Activated naive CD8-positive, alpha-beta T cell treated with anti-CD3 and anti-CD28 coated beads, Interleukin-2, amount 10 ng/mL, durations not matched to agents 7 days and 5 days (primary cell): ENCODE measurements at places on chromosomes 13 and 19. TPM values are rescaled to one million over a fixed set of nuclear protein-coding genes. Genes with fewer than 3 reads are reported as not detected.

- DNase-seq = no peak
Observed at GRCh38 chr19:14821937-14822336, 13.0 kb downstream of the OR7A5 start.

- no peak for DNase-seq
Observed at GRCh38 chr19:56290104-56290503, 17.6 kb downstream of the EDDM13 start.

DNA sequence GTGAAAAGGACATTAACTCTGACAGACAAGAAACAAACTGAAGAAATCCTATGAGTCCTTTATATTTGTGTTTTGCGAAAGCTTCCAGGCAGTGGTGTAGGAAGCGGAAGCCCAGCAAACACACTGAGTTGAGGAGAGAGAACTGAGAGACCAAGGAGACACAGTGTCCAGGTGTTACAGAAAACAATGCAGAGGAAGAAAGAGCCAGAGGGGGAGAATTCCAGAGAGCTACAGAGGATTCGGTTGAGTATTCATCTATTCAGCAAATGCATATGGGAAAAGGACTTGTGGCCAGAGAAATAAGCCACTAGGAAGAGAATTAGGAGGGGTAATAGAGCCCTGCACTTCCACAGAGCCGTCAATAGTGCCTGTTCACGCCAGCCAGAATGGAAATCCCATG, 183.5 kb downstream of the LIG4 start:
- no peak for DNase-seq

- DNase-seq = no peak
Observed at GRCh38 chr13:49295244-49295643, 47.5 kb downstream of the CDADC1 start.

- no peak for DNase-seq
Observed at GRCh38 chr13:20713751-20714150, 10.3 kb downstream of the IL17D start.

GRCh38 chr19:49149652-49150105, 5.5 kb downstream of the HRC start:
- DNase-seq = no peak

DNA sequence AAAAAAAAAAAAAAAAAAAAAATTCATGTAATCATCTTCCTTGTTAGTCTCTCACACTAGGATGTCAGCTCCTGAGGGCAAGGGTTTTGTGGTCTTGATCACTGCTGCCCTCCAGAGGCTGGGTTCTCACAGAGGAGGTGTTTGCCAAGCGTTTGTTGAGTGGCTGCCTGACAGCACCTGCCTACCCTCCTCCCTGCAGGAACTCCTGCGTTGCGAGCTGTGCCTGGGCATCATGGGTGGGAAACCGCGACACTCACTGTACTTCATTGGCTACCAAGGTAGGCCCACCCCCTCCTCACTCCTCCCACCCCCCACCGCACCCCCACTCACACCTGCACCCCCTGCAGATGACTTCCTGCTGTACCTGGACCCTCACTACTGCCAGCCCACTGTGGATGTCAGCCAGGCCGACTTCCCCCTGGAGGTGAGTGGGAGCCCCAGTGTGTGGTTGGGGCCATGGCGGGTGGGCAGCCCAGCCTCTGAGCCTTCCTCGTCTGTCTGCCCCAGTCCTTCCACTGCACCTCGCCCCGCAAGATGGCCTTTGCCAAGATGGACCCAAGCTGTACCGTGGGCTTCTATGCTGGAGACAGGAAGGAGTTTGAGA, 8.1 kb downstream of the ATG4D start:
- no peak for DNase-seq

DNA sequence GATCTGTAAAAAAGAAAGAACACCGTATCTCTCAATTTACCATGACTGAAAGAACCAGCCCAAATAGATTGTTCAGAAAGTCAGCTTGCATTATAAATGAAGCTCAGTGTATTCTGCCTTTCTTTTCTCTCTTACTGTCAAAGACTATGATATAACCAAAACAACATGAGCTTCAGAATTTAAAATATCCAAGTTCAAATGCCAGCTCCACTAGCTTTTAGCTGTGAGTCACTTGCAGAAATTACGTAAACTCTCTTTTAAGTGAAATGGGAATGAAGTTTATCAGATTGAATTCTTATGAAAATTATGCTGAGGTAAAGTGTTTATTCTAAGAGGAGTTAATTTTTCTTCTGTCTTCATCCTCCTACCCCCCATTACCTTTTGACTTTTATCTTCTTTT, 20.0 kb upstream of the POSTN start:
- no peak for DNase-seq

DNA sequence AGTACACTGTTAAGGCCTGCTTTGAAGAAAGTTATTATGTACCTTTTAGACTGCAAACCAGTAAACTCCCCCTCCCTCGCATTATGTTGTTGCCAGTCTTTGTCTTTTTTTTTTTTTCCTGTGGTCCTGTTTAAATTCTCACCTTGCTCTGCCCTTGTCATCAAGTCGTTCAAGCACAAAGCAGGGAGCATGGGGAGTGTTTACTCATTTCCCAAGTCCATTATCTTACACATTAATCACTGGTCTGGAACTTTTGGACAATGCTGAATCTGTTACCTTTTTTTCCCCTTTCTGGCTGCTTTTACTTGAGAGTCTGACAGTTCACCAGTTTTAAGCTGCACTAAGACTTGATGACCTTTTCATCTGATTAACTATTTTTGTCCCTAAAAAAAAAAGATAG, 108.2 kb downstream of the DACH1 start:
- no peak for DNase-seq

GRCh38 chr19:12668932-12669269, 2.3 kb downstream of the WDR83 start:
- peak; percentile 68 for DNase-seq

DNA sequence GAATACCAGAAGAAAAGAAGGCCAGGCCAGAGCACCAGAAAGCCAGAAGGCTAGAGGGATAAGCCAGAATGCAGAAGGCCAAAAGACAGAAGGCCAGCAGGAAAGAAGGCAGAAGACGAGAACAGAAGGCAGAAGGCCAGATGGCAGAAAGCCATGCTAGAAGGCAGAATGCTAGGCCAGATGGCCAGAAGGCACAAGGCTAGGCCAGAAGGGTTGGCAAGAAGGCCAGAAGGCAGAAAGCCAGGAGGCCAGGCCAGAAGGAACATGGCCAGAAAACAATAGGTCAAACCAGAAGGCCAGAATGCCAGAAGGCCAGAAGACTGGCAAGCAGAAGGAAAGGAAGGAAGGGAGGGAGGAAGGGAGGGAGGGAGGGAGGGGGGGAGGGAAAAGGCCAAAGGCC, 188.8 kb downstream of the TUBA3C start:
- no peak for DNase-seq

DNA sequence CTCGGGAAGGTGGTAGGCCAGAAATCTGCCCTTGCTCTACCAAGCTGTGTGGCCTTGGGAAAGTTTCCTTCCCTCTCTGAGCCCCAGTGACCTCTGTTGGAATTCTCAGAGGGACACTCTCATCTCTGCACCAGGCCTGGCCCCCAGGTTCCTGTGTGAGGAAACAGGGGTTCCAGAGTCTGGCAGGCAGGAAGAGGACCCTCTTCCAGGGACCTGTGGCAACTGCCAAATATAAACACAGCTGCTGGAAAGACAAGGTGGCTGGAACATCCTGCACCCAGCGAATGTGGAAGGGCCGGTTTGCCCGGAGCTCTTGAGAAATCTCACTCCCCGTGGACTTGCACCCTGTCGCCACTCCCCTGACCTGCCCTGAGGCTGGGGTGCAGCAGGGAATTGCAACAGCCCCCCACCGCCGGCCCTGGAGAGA, 52.8 kb downstream of the GADD45B start:
- DNase-seq = no peak

DNA sequence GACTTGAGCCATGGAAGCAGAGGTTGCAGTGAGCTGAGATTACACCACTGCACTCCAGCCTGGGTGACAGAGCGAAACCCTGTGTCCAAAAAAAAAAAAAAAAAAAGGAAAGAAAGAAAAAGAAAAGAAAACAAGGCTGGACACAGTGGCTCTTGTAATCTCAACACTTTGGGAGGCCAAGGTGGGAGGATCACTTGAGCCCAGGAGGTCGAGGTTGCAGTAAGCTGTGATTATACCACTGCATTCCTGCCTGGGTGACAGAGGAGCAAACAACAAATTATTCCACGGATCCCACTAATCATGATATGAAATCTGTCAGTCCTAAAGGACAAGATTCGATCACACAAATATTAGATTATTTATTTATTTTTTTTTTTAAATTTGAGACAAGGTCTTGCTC, 3.1 kb upstream of the MYDGF start:
- no peak for DNase-seq

DNA sequence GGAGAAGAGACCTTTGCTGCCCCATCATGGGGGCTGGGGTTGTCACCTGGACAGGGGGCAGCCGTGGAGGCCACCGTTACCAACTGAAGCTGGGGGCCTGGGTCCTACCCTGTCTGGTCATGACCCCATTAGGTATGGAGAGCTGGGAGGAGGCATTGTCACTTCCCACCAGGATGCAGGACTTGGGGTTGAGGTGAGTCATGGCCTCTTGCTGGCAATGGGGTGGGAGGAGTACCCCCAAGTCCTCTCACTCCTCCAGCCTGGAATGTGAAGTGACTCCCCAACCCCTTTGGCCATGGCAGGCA, 9.0 kb downstream of the EGLN2 start:
- DNase-seq = no peak

- DNase-seq = no peak
Observed at GRCh38 chr13:20525144-20525600, 485 bp downstream of the CRYL1 start.

DNA sequence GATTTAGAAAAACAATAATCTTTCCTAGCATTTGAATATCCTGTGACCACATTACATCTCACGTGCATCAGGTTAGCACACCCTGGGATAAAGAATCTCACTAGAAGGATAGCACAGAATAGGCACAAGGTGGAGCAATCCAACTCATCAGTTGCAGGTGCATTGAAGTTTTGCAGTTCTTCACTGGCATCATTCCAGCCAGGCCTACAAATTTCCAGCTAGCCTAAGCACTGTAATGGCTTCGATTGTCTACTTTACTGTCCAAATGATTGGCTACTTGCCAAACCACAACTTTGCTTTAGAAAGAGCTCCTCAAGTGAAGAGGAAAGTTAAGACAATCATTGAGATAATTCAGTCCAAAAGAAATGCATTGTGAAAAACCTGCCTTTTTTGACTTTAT, 89.5 kb downstream of the SPRY2 start:
- DNase-seq = no peak

DNA sequence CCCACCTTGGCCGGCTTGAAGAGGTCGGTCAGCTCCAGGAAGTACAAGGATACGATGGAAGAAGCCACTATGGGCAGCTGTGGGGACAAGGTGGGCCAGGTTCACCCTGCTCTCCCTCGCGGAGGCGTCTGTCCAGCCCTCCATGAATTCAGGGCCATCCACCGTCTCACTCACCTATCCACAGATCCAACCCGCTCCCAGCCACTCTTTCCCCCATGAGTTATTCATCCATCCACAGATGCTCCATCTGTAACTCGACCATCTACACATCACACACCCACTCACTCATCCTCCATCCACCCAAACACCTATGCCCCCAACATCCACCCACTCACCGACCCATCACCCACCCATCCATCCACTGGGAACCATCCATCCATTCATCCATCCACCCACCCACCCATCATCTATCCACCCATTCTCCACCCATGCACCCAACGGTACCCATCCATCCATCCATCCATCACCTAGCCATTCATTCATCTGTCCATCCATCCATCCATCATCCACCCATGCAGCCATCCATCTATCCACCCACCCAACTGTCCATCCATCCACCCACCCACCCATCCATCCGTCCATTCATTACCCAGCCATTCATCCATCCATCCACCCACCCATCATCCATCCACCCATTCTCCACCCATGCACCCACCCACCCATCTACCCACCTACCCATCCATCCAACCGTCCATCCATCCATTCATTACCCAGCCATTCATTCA, 5.8 kb downstream of the PLPPR3 start:
- no peak for DNase-seq

RUBCNL gene
- total RNA-seq = 1.1 TPM

CDC42EP5 gene
- total RNA-seq = not detected

NXNL1 gene
- total RNA-seq = not detected

ZNF700 gene
- total RNA-seq = 24.7 TPM

RFPL4A gene
- total RNA-seq = not detected
